Stimulated activated CD4-positive, alpha-beta T cell treated with anti-CD3 and anti-CD28 coated beads, Interleukin-12 subunit alpha, Interleukin-12 subunit beta, amount 100 ng/mL, for 48 hours (primary cell): ENCODE measurements at places on chromosomes 12 and 14.

- DNase-seq = no peak
These were observed 9.4 kb downstream of the ANKRD9 start for GRCh38 chr14:102500158-102500662.

GRCh38 chr12:53805791-53806190, 54.0 kb upstream of the CISTR start:
- DNase-seq = no peak

GRCh38 chr12:111766608-111767361, at the start of gene ALDH2:
ALDH2 (plus strand) TSS chr12:111766933; CDS start chr12:111766983, 50 bp downstream.
- no peak for DNase-seq

GRCh38 chr14:23097786-23098185, 2.5 kb downstream of the C14orf119 start:
- no peak for DNase-seq

- no peak for DNase-seq
These were observed 6.2 kb downstream of the C1QL4 start for GRCh38 chr12:49330631-49331379.

- no peak for DNase-seq
These were observed 17.7 kb downstream of the RIN3 start for GRCh38 chr14:92531106-92531873.

DNA sequence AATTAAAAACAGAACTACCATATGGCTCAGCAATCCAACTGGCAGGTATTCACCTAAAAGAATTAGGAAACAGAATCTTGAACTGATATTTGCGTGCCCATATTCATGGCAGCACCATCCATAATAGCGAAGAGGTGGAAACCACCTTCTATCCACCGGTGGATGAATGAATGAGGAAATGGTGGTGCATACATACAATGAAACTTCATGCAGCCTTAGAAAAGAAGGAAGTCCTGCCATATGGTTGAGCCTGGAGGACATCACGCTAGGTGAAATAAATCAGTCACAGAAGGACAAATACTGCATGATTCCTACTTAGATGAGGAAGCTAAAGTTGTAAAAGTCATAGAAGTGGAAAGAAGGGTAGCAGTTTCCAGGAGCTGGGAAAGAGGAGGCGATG, 6.6 kb downstream of the TCL1A start:
- no peak for DNase-seq

DNA sequence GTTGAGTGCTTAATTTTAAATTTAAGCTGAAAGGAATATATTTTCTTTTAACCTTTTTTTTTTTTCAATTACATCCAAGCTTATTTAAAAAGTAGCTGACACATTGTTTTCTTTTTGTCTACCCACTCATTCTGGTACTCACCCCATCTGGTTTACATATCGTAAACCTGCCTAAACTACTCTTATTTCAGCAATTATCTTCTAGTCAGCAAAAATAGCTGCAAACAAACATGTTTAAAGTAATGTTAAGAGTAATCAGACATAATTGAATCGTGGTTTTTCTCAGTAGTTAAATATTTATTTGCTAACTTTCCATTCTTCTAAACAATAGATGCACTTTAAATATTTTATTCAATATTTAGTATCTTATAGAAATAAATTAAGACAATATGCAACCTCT, 492.7 kb upstream of the MGAT4C start:
- DNase-seq = no peak

DNA sequence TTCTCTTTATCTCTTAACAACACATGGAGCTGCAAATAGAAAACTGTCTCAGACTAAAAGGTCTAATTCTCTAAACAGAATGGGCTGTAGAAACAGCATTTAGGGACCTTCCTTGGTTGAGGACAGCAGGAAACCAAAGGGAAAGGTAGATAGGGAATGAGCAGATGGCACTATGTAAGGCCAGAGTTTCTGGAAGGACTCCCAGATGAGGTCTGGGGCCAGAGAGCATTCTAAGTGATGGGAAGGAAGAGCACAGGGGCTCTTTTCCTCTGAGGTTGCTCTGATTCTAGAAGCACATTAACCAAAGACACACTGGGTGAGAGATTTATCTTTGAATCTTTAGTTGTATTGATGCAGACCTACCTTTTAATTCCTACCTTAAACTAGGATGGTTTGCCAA, 79.4 kb downstream of the TPH2 start:
- no peak for DNase-seq

GRCh38 chr12:98955284-98955683, 310.2 kb downstream of the APAF1 start:
- no peak for DNase-seq

DNA sequence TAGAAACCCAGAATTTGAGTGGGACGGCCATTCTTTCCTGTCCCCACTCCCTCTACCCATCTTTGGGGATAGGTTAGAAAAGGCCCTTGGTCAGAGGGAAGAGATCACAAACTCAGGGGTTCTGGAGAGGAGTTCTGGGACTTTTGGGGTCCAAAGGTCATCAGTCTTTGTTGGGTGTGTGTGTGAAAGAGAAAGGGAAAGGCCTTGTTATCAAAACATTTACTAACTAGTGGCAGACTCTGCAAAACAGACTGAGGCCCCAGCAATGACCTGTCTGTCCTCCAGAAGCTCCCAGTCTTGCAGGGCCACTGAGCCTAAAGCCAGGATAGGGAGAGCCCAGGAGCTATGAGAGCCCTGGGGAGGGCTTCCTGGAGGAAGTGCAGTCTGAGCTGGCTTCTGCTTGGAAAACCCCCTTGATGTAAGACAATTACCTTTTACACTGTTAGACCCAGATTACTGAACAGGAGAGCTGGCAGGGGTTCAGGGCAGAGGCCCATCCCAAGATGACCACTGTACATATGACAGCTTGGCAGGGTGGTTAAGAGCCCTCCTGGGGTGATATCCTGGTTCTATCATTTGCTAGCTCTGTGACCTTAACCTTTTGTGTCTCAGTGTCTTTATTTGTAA, 429.1 kb upstream of the CCDC196 start:
- no peak for DNase-seq

DNA sequence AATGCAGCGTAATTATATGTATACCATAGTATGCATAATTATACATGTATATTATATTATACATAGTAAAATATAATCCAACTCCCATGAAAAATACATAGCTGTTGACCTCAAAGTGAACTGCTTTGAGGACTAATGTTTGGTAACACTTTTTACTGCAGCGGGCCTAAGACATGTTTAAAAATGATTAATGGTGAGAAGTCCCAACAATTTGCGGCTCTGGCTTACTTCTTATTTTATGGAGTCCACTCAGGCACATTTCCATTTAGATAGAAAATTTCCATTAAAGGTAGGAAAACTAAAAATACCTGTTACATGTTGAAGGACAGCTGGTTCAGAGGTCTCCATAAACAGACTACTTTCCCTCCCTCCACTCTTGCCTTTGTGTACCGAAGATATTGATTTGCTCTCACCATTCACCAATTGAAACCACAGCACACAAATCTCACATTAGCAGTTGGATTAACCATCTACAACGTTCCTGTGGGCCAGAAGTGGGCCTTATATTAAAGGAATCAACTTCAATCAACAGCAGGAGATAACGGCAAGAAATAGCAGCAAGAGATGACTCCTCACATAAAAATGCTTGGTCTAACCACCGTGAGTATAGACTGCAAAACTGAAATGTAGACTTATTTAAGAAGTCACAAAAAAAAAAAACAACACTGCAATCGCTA, 14.1 kb upstream of the NT5DC3 start:
- DNase-seq = no peak

- no peak for DNase-seq
These were observed 78.0 kb upstream of the IFNG-AS1 start for GRCh38 chr12:67911275-67911600.

DNA sequence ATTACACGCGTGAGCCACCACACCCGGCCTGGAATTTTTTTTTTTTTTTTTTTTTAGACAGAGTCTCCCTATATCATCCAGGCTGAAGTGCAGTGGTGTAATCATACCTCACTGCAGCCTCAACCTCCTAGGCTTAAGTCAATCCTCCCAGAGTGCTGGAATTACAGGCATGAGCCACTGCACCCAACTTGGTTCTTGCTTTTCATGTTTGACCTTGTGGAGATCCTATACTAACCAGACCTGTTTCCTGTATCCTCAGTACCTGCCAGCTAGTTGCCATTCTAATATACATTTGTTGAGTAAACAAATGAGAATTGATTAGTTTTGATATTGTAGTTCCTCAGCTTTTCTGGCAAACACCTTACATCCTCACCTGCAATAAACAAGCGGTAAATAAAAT, 3.2 kb upstream of the VSIG10 start:
- DNase-seq = no peak

DNA sequence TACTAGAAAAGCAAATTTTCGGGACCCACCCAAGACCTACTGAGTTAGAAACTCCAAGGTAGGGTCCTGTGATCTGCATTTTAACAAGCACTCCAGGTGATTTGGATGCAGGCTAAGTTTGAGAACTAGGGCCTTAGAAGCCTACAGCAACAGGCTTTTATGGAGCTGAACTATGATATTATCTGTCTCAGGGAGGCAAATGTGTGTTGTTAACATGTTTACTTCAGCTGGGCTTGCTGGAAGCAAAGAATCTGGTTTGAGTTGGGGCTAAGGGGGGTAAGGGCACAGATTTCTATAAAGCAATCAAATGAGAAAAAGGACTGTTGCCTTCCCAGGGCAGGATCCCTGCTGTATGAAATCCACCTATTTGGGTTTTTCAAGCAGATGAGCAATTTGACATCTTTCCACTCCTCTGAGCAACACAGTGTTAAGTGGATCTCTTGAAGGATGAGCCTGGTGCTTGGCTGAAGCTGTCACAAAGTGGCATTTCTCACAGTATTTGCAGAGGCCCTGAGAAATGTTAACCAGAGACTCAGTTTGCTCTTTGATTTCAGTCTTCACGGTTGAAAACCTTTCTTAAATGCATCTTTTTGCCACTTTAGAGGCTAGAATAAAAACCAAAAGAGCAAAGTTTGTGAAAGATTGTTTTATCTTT, 36.2 kb upstream of the SOCS2 start:
- DNase-seq = no peak

DNA sequence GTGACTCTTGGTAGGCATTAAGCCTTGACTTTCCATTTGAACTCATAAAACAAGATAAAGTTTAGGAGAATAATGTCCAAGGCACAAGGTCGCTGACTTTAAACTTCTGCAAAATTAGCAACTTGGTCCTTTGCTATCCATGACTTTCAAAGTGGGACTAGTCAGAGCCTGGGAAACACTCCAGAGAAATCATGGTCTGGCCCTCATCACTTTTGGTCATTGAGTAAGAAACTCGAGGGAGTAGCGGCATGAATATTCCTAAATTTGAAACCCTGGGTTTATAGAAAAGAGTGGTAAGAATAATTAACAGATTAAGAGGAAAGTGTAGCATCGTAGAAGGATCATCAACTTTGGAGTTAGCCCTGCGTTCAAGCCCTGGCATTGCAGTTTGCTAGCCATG, 16.9 kb upstream of the APPL2 start:
- DNase-seq = no peak

GRCh38 chr14:78005325-78005724, 164.8 kb upstream of the NRXN3 start:
- DNase-seq = no peak
